ENCODE measurements at places on chromosomes 4 and X.
A peak's percentile ranks its signal among the peaks of the same experiment; 100 is the strongest.

DNA sequence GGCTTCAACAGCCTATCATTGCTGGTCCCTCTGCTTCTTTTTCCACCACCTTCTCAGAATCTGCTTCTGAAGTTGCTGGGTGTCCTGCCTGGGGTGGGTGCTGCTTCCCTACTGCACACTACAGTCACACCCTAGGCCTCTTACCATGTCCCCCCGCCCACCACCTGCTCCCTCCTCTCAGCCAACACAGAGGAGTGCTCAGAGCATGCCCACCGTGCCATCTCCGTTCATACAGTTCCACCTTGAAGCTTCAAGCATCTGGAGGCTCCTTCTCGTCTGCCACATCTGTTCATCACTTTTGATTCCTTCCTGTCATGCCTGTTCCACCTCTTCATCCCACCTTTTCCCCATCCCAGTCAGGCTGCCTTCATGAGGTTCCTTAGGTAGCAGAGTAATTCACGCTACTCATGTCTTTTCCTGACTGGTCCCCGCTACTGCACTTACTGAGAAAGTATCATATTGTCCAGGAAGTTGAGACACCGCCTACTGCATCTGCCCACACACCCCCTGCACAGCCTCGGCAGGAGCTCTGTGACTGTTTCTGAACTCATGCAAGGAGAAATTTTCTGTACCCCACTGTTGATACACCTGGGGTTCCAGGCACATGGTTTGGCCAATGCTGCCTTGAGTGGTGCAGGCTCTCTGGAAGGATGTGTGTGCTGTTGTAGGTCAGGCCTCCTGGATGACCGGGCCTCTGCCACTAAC lies 39.5 kb downstream of the HADH start:
- H3K4me1 ChIP-seq, result peaks cover 31% of the 10 kb centered on the region
- peak; percentile 23 for DNase-seq
- no peaks in the 10 kb centered on the region for H3K27me3 ChIP-seq
- H3K27ac ChIP-seq, result peak overlapping the region; percentile 52
- peak overlapping the region; percentile 22 for H3K4me3 ChIP-seq

DNA sequence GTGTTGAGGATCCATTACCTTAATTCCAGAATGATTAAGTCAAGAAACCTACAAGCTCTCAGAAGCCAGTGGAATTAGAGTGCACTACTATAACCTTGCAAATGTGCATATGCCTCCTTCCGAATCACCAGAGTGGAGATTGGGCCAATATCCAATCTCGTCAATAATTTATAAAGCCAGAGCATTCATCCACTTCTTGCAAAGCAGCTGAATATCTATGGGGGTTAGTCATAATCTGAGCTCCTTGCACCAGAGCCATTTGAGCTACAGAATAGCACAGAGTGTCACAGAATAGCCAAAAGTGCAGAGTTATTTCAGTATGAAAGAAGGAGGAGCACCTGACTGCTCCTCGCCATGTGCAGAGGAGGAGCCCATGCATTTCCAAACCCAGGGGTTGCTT lies 69.2 kb upstream of the MTM1 start:
- peaks cover 4% of the 10 kb centered on the region for H3K36me3 ChIP-seq
- H3K4me1 ChIP-seq, result no peaks in the 10 kb centered on the region
- no peak for DNase-seq
- no peaks in the 10 kb centered on the region for H3K27me3 ChIP-seq

- no peaks in the 10 kb centered on the region for H3K27me3 ChIP-seq
- H3K27ac ChIP-seq, result no peak overlapping the region
- no peak for DNase-seq
- H3K4me3 ChIP-seq, result no peak overlapping the region
- H3K36me3 ChIP-seq, result no peaks in the 10 kb centered on the region
These were observed 11.3 kb upstream of the BTC start for GRCh38 chr4:74805601-74806000.

- DNase-seq, result no peak
- H3K4me1 ChIP-seq, result no peaks in the 10 kb centered on the region
- no peaks in the 10 kb centered on the region for H3K27me3 ChIP-seq
These were observed 63.8 kb upstream of the ATOH1 start for GRCh38 chr4:93764639-93765246.

- peak overlapping the region; percentile 80 for H3K27ac ChIP-seq
- no peak overlapping the region for H3K4me3 ChIP-seq
- no peaks in the 10 kb centered on the region for H3K36me3 ChIP-seq
- no peak for DNase-seq
- H3K4me1 ChIP-seq, result peaks cover 18% of the 10 kb centered on the region
These were observed 29.6 kb downstream of the SLC16A2 start for GRCh38 chrX:74450803-74451449.

Data from activated T-helper 2 cell treated with anti-CD3 and anti-CD28 coated beads, Interferon-gamma antibody, Interleukin-2, Interleukin-4, amounts not matched to agents 10 μg/mL and 5 μg/mL and 100 μg/mL, durations not matched to agents 14 hours and 24 hours and 36 hours (primary cell).